ENCODE measurements at places on chromosomes 6 and 20. TPM values are rescaled to one million over a fixed set of nuclear protein-coding genes. Genes with fewer than 3 reads are reported as not detected.

Gene SEL1L2
- not detected for total RNA-seq

Gene PROCR
- 45.2 TPM for total RNA-seq

Gene ZBTB24
- total RNA-seq, result 15.8 TPM

Gene OLIG3
- total RNA-seq, result not detected

Gene WFDC12
- total RNA-seq, result not detected

Gene FAM184A
- 4.1 TPM for total RNA-seq

Gene TREM1
- total RNA-seq, result not detected

Gene HUS1B
- total RNA-seq, result 0.56 TPM

Gene SASH1
- total RNA-seq, result 55.0 TPM

Gene AGER
- total RNA-seq, result 0.35 TPM

Gene HLA-DRB5
- total RNA-seq, result 0.29 TPM

Gene SLC2A10
- 8.5 TPM for total RNA-seq

Data from SK-MEL-5 (cell line).